ENCODE measurements at places on chromosomes 7 and 10. TPM values are rescaled to one million over a fixed set of nuclear protein-coding genes. Genes with fewer than 3 reads are reported as not detected.

CDK6 gene
- 140 TPM for total RNA-seq

HMX3 gene
- total RNA-seq, result not detected

EPHA1 gene
- 0.96 TPM for total RNA-seq

GRCh38 chr7:143510854-143511592 is 33.4 kb downstream of the TAS2R41 start:
- no peaks in the 10 kb centered on the region for H3K4me1 ChIP-seq
- DNase-seq, result no peak
- no peak overlapping the region for H3K4me3 ChIP-seq
- H3K36me3 ChIP-seq, result no peaks in the 10 kb centered on the region

DNA sequence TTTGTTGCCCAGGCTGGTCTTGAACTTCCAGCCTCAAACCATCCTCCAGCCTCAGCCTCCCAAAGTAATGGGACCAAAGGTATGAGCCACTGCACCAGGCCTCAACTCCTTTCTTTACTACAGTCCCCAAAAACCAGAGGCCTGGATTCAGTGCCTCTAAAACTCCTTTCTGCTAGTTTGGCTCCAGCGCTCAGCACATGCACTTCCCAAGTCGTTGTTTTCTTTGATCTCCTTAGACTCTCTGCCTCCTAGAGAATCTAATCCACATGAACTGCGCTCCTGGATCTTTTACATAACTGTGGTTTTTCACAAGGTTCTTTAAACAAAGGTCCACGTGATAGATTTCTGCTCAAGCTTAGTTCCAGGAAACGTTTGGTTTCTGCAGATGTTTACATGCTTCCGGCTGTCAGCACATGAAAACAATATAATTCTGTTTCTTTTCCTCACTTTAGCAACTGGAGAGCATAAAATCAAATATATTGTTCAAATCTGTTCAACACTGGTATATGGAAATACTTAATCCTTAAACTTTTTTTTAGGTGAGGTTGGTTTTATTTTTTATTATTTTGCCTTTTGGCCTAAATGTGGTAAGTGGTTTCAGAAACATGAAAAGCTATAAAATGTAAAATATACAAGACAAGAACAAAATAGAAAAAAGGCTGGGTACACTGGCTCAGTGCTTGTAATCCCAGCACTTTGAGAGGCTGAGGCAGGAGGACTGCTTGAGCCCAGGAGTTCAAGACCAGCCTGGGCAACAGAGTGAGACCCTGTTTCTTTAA is 270.5 kb upstream of the MKLN1 start:
- no peak overlapping the region for H3K27ac ChIP-seq
- H3K27me3 ChIP-seq, result no peaks in the 10 kb centered on the region
- no peaks in the 10 kb centered on the region for H3K4me1 ChIP-seq
- no peak overlapping the region for H3K4me3 ChIP-seq
- no peaks in the 10 kb centered on the region for H3K36me3 ChIP-seq
- peak; percentile 92 for DNase-seq

DNA sequence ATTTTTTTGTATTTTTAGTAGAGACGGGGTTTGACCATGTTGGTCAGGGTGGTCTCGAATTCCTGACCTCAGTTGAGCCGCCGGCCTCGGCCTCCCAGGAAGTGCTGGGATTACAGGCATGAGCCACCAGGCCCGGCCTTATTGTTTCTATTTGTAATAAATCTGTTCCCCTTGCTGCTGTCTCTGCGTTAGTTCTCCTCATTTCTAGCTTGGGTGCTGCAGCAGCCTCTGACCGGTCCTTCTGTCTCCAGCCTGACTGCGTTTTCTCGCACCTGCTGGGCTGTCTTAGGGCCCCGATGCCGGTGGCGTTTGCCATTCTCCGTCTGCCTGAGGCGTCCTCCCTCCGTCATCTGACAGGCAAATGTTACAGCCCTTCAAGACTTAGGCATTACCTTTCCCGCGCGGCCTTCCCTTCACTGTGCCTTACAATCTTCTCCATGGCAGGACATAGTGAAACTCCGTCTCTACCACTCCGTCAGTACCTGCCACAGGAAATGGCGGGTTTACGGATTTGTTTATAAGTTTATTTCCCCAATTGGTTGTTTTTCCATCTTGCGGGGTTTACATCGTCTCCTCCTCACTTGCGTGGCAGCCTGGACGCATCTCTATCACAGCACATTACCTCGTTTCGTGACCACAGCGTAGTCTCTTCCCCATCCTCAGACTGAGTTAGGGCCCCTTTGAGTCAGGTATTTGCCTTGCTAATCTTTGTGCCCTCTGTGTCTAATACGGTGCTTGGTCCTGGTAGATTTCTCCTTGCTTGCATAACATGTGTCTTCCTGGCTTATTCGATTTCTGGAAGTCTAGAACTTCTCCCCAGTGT is 2.3 kb upstream of the GIMAP8 start:
- H3K27ac ChIP-seq, result no peak overlapping the region
- H3K27me3 ChIP-seq, result peaks cover 4% of the 10 kb centered on the region
- H3K36me3 ChIP-seq, result no peaks in the 10 kb centered on the region
- no peak overlapping the region for H3K4me3 ChIP-seq
- no peak for DNase-seq

DNA sequence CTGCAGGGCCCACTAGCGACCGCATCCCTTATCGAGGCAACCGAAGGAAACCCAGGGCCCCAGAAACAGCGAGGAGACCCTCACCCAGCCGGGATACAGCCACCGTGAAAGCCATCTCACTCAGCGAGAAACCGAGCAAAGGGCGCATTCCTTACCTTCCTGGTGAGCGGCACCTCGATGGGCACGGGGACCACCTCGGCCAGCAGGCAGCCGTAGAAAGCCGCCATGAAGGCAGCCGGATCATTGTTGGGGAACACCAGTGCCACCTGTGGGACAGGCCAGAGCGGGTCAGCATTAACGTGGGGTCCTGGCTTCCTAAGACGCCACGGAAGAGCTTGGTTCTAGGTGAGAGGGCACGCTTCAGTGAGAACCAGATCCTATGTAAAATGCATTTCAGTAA is 263.7 kb downstream of the ZMYND11 start:
- no peak overlapping the region for H3K4me3 ChIP-seq
- H3K27ac ChIP-seq, result no peak overlapping the region
- no peaks in the 10 kb centered on the region for H3K27me3 ChIP-seq

- no peaks in the 10 kb centered on the region for H3K36me3 ChIP-seq
- H3K4me3 ChIP-seq, result no peak overlapping the region
- no peaks in the 10 kb centered on the region for H3K27me3 ChIP-seq
- H3K4me1 ChIP-seq, result no peaks in the 10 kb centered on the region
Measured at GRCh38 chr7:25662841-25663800, 434.8 kb upstream of the NPVF start.

- H3K27ac ChIP-seq, result no peak overlapping the region
- H3K4me1 ChIP-seq, result no peaks in the 10 kb centered on the region
- no peaks in the 10 kb centered on the region for H3K36me3 ChIP-seq
- no peak for DNase-seq
- no peaks in the 10 kb centered on the region for H3K27me3 ChIP-seq
- H3K4me3 ChIP-seq, result no peak overlapping the region
Measured at GRCh38 chr7:141838581-141838980, 2.7 kb downstream of the PRSS37 start.

- no peak for DNase-seq
- H3K27ac ChIP-seq, result no peak overlapping the region
- no peaks in the 10 kb centered on the region for H3K4me1 ChIP-seq
- no peak overlapping the region for H3K4me3 ChIP-seq
Measured at GRCh38 chr10:49519717-49520116, 19.2 kb downstream of the ERCC6 start.
